Naive thymus-derived CD8-positive, alpha-beta T cell (primary cell): ENCODE measurements at places on chromosomes 6 and 20. TPM values are rescaled to one million over a fixed set of nuclear protein-coding genes. Genes with fewer than 3 reads are reported as not detected.

C20orf144 gene
- not detected for polyA plus RNA-seq

- DNase-seq = no peak
- peaks cover 5% of the 10 kb centered on the region for H3K27me3 ChIP-seq
- no peaks in the 10 kb centered on the region for H3K4me1 ChIP-seq
Measured at GRCh38 chr6:4262526-4262925, 127.2 kb upstream of the ECI2 start.

DNA sequence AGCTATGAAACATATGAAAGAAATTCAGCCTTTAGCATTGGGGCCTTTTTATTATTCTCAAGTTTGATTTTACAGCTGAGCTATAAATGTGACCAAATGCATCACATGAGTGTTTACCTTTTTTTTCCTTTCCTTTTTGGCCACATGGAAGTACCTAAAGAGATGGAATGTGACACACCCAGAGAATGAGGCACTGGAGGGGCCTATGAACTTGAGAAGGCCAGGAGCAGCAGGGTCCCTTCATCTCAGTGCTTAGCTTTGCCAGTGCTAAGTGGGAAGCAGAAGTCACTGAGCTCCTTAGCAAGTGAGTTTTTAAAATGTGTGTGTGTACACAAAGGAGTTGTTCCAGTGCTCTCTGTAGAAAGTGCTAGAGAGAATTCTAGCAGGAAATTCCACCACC, 44.7 kb downstream of the RREB1 start:
- DNase-seq = no peak
- no peaks in the 10 kb centered on the region for H3K27me3 ChIP-seq
- H3K36me3 ChIP-seq = peaks cover 2% of the 10 kb centered on the region
- peaks cover 77% of the 10 kb centered on the region for H3K4me1 ChIP-seq
- H3K4me3 ChIP-seq = no peak overlapping the region

RBM24 gene
- not detected for polyA plus RNA-seq

- H3K4me3 ChIP-seq = no peak overlapping the region
- no peaks in the 10 kb centered on the region for H3K27me3 ChIP-seq
- no peak for DNase-seq
Measured at GRCh38 chr6:2158596-2159271, 86.7 kb downstream of the GMDS start.

EBF4 gene
- 0.88 TPM for polyA plus RNA-seq

DNA sequence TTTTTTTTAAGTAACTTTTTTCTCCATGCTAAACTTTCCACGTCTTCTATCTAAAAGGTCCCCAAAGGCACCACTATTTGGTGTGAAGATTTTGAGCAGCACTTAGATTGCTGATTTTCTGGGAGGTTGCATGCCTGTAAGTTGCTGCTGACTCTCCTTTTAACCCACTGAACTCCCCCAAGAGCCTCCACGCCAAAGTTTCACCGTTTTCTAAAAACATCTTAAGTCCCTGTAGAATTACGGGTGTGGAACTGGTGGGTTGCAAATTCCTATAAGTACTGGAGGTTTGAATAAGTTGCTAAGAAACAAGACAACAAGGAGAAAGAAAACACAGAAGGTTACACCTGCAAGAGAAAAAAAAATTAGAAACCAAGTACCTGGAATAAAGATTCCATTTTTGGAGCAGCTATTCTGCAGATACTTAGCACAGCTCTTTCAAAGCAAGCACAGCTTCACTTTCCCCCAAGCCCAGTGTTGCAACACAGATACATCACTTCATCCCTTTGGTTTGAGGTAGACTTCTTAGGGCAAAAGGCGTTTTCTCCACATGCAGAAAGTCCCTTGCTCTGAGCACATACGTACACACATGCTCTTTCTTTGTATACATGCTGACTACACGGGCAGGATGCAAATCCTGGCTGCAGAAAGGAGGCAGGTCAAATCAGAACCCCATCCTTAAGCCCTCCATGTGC, 5.0 kb downstream of the JAG1 start:
- H3K4me3 ChIP-seq = no peak overlapping the region
- no peak for DNase-seq
- H3K27ac ChIP-seq = no peak overlapping the region
- peaks cover 48% of the 10 kb centered on the region for H3K27me3 ChIP-seq
- peaks cover 2% of the 10 kb centered on the region for H3K4me1 ChIP-seq
- no peaks in the 10 kb centered on the region for H3K36me3 ChIP-seq

- H3K27me3 ChIP-seq = peaks cover 2% of the 10 kb centered on the region
- H3K4me3 ChIP-seq = no peak overlapping the region
- no peaks in the 10 kb centered on the region for H3K4me1 ChIP-seq
- H3K36me3 ChIP-seq = no peaks in the 10 kb centered on the region
- H3K27ac ChIP-seq = no peak overlapping the region
Measured at GRCh38 chr6:35970181-35970580, 49.3 kb upstream of the SRPK1 start.

DNA sequence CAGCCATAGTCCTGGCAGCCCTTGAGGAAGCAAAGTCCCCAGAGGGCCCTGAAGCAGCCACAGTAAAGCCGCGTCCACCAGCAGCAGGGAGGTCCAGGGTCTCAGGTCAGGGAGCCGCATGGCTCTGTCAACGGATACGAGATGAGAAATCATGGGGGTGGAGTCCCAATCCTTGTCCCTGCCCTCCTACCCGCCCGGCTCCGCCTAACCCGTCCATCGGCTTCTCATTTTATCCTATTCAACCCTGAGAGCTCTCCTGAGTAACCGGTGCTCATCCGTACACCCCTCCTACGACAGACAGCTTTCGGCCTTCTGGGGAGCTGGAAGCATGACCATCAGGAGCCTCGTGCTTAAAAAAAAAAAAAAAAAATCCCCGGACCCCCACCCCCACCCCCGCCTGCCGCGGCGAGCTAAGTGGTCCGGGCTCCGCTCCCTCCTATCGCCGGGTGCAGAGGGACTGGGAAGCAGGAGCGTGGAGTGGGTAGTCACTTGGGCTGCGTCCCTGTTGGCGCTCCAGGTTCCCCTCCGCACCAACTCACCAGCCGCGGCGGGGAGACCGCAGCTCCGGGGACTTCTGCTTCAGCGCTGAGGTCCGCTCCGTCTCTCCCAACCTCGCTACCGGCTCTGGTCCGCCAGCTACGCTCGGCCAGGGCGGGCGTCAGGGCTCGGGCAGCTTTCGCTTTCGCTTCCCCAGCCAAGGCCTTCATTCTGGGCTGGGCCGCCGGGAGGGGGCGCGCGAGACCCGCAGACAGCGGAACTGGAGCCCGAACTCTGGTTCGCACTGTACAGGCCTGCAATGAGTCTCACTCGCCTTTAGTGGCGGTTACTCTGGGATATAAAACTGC, at the start of gene TAP2:
Gene TAP2 (minus strand): TSS at position 626 of the 845 bp plus-strand sequence. CDS start 506 bp downstream, at position 120.
- peak; percentile 99 for DNase-seq
- peaks cover 92% of the 10 kb centered on the region for H3K4me1 ChIP-seq
- H3K27ac ChIP-seq = peak within 1 kb of the TSS; percentile 84
- peak within 1 kb of the TSS; percentile 96 for H3K4me3 ChIP-seq
- H3K27me3 ChIP-seq = no peaks in the 10 kb centered on the region
- peaks cover 13% of the 10 kb centered on the region for H3K36me3 ChIP-seq

DNA sequence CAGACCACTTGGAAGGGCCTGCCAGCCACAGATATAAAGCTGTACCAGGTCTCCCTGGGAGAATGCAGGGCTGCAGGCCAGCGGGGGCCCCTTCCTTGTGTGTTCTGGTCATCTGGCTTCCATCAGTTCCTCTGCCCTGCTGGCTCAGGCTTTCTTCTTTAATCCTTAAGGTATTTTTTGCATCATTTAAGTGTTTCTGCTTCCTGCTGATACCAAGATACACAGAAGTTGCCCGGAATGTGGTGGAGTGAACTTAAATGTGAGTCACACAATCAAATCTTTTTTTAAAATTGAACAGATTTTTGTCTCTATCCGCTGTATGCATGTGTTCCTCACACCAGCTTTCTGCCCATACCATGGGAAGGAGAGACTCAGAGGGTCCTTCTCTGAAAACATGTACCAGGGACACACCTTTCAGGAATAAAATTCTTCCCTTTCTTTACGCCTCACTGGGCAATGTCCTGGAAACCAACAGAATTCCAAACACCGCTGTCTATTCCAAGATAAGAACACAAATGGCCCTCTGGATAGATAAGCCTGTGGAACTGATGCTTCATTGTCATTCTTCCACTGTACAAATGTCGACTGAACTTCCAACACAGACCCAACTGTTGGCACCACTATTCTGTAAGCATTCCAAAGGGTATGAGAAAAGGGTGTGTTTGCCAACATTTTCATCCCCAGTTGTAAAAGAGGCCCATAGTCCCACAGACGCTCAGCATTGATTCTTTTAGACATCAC, 206.2 kb upstream of the MYLIP start:
- peaks cover 2% of the 10 kb centered on the region for H3K36me3 ChIP-seq
- no peak for DNase-seq
- no peak overlapping the region for H3K4me3 ChIP-seq
- H3K27me3 ChIP-seq = peaks cover 4% of the 10 kb centered on the region
- H3K4me1 ChIP-seq = peaks cover 2% of the 10 kb centered on the region
- H3K27ac ChIP-seq = no peak overlapping the region

GRCh38 chr6:38364127-38364526, 275.6 kb downstream of the BTBD9 start:
- no peaks in the 10 kb centered on the region for H3K4me1 ChIP-seq
- H3K36me3 ChIP-seq = peaks cover 14% of the 10 kb centered on the region
- no peaks in the 10 kb centered on the region for H3K27me3 ChIP-seq
- no peak for DNase-seq
- H3K4me3 ChIP-seq = no peak overlapping the region

IMPG1 gene
- polyA plus RNA-seq = not detected

CAGE1 gene
- not detected for polyA plus RNA-seq

MCCD1 gene
- not detected for polyA plus RNA-seq

- H3K4me1 ChIP-seq = no peaks in the 10 kb centered on the region
- H3K27me3 ChIP-seq = no peaks in the 10 kb centered on the region
- no peak overlapping the region for H3K4me3 ChIP-seq
- peaks cover 16% of the 10 kb centered on the region for H3K36me3 ChIP-seq
- no peak overlapping the region for H3K27ac ChIP-seq
Measured at GRCh38 chr6:110629153-110629552, 152.7 kb upstream of the SLC22A16 start.

DNA sequence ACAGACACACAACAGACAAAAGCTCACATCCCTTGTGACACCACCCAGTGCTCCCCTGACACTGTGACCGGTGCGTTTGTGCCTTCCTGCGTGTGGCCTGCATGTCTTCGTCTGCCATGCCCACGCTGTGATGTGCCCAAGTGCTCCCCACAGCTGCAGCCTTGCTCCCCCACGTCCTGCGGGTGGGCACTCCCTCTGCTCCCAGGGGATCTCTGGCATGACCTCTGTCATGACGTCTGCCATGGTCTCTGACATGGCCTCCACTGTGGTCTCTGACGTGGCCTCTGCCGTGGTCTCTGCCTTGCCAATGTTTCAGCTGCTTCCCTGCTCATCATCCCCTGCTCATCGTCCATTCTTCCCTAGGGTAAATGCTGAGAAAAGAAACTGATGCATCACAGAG, 200.9 kb downstream of the DLL1 start:
- no peak for DNase-seq
- no peaks in the 10 kb centered on the region for H3K36me3 ChIP-seq
- peak overlapping the region; percentile 96 for H3K4me3 ChIP-seq
- H3K4me1 ChIP-seq = peaks cover 35% of the 10 kb centered on the region
- peak overlapping the region; percentile 91 for H3K27ac ChIP-seq

ELOVL2 gene
- not detected for polyA plus RNA-seq

CD24 gene
- polyA plus RNA-seq = not detected

BMP2 gene
- polyA plus RNA-seq = not detected

GRCh38 chr20:36367907-36368799, 62.0 kb downstream of the DLGAP4 start:
- H3K27ac ChIP-seq = no peak overlapping the region
- DNase-seq = no peak
- H3K4me1 ChIP-seq = no peaks in the 10 kb centered on the region
- H3K4me3 ChIP-seq = no peak overlapping the region
- H3K36me3 ChIP-seq = no peaks in the 10 kb centered on the region

- DNase-seq = no peak
- H3K4me3 ChIP-seq = no peak overlapping the region
- H3K4me1 ChIP-seq = peaks cover 52% of the 10 kb centered on the region
- peak overlapping the region; percentile 7 for H3K27ac ChIP-seq
- H3K36me3 ChIP-seq = no peaks in the 10 kb centered on the region
Measured at GRCh38 chr6:159080217-159080976, 35.6 kb upstream of the TAGAP start.

GPLD1 gene
- not detected for polyA plus RNA-seq

- H3K4me1 ChIP-seq = peaks cover 28% of the 10 kb centered on the region
- no peak overlapping the region for H3K4me3 ChIP-seq
- peak overlapping the region; percentile 19 for H3K27ac ChIP-seq
- H3K36me3 ChIP-seq = peaks cover 3% of the 10 kb centered on the region
Measured at GRCh38 chr6:149078211-149078782, 239.2 kb upstream of the TAB2 start.

SMOC2 gene
- not detected for polyA plus RNA-seq

DNA sequence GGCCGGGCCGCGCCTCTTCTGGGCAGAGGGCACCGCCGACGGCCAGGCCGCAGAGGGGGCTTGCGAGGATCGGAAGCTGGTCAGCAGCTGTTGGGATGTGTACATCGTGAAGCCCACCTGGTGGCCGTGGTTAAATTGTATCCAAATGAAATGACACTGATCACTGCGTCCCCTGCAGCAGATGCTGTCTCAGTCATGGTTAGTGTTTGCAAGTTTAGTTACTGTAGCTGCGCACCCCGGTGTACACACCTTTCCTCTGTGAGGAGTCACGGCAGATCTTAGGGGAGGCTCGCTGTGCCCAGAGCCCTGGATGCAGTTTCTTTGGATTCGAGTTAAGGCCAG, 653 bp downstream of the NAA20 start:
- H3K4me1 ChIP-seq = peaks cover 31% of the 10 kb centered on the region
- H3K27me3 ChIP-seq = no peaks in the 10 kb centered on the region
- H3K36me3 ChIP-seq = peaks cover 1% of the 10 kb centered on the region
- H3K27ac ChIP-seq = peak overlapping the region; percentile 95
- DNase-seq = peak; percentile 3

GRCh38 chr6:36290668-36291620, 21.1 kb downstream of the PNPLA1 start:
- DNase-seq = no peak
- H3K27me3 ChIP-seq = peaks cover 7% of the 10 kb centered on the region
- H3K27ac ChIP-seq = no peak overlapping the region

DNA sequence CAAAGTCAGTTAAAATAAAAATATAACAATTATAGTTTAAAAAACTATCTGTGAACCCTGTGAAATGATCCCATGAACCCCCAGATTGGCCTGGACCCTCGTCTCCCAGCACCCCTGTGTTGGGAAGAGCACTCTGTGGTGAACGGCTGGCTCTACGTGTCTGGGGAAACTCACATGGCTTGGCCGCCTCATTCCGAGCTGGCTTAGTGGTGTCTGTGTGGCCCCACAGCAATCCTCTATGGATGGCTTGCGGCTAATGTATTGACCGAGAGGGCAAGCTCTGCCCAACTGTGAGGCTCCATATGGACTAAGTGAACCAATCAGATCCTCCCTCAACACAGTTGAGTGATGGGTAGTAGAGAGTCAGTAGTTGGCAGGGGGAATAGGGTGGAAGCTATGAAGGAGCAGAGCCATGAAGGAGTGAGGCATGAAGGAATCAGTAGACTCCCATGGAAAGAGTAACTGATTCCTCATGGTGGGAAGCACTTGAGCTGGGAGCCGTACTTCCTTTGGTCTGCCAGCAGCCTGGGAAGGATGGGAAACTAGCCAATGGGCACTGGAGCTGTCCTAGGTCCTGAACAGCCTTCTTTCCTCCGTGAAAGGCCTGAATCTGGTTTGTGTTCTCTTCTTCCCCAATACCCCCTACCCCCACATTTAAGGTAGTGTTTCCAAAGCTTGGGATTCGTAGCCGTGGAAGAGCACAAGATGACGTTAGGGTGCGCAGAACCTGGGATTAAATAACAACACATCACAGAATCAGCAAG, 21.6 kb upstream of the ZNF831 start:
- H3K36me3 ChIP-seq = no peaks in the 10 kb centered on the region
- DNase-seq = no peak
- no peak overlapping the region for H3K4me3 ChIP-seq
- no peaks in the 10 kb centered on the region for H3K27me3 ChIP-seq
- H3K27ac ChIP-seq = no peak overlapping the region

TCP1 gene
- 97.6 TPM for polyA plus RNA-seq

NOX3 gene
- polyA plus RNA-seq = not detected

PAX1 gene
- not detected for polyA plus RNA-seq
